ENCODE measurements at places on chromosomes 2 and 18.

DNA sequence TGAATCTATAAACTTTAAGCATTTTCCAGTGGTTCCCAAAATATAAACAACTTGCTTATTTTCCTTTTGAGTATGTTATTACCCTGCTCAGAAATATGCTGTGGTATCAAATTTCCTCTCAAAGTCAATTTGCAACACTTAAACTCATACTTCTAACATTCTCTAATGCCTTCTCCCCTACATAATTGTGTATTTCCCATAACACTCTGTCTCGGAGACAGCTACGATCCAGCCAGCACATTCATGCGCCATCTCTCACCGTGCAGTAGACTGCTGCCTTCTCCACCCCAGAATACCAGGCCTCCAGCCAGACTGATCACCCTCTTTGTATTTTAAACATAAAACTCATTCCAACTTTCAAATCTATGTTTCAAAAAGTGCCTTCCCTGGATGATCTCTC is 41.8 kb downstream of the TIMM21 start:
- DNase-seq, result peak; percentile 46

- peak; percentile 73 for DNase-seq
These were observed 7.5 kb downstream of the ACYP2 start for GRCh38 chr2:54122939-54123338.

DNA sequence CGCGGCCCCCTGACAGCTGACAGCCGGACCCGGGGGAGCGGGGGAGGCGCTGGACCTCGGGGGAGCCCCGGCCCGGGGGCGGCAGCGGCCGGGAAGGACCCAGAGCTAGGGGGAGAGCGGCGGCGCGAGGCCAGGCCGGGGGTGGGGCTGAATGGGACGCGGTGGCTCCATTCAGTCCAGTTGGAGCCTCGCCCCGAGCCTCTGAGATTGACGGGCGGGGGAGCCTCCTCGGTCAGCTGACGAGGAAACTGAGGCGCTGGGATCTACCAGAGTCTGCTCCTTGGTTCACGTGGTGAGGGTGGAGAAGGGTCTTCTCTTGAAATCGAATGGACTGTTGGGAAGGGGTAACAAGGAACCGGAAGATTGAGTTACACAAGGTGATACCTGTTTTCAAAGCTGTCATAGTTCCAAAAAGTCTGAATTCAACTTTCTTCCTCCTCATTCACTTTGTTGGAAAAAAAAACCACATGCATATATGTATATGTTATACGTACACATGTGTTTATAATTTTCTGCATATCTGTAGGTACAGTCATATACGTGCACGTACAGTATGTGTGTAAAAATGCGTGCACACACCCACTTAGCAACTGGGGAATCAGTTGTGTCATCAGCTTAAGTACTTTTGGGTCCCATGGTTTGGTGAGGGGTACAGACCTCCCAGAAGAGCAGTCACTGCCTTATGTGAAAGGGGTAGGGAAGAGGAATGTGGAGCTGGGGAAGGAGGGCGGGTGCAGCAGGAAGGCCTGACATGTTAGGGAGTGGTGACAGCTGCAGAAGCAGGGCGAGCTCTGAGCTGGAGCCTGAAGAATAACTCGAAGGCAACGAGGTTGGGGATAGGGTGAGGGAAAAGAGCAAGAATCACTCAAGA is 628 bp downstream of the PPP1R7 start:
- DNase-seq, result no peak

GRCh38 chr2:233165895-233166661 is 85.4 kb upstream of the ATG16L1 start:
- DNase-seq, result peak; percentile 15

- no peak for DNase-seq
These were observed 21.6 kb downstream of the MBOAT2 start for GRCh38 chr2:8981876-8982275.

DNA sequence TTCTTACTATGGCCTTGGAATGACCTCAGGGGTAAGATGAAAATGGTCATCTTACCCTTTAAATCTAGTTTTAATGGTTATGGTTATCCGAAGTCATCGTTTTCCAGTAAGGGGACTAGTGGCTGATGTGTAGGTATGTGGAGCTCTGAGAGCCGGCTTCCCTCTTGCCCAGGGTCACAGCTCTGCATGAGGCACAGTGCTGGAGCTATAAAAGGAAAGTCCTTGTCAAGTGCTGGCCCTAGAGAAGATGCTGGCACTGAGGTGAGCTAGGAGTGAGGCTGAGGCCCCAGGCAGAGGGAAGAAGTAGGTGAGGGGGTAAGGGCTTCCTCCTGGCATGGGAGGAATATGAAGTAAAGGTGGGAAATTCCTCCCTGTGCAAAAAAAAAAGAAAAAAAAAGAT is 35.0 kb downstream of the SMARCAL1 start:
- DNase-seq, result no peak

DNA sequence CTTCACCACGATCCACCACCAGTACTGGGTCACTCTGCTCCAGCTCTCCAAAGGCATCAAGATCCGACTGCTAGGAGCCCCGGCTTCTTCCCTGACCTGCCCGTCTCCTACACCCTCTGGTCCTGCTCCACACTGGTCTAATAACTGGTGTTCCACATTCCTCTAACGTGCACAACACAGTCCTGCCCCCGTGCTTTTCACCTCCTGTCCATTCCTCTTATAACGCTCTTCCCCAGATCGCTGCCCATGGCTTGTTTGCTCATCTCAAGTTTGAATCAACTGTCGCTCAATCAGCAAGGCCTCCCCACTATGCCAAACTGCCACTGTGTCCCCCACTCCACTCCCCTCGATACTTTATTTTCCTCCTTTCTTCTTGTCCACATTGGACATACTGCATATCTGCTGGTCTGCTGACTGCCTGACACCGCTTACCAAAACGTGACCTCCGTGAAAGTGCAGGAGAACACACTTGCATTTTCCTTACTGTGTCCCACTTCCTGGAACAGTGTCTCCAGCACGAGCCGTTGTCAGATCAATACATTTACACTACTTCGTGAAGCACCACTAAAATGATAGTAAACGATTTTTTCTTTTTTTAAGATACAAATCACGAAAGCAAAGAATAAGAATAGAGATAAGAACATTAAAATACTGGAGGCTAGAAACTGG is 6.5 kb downstream of the HDLBP start:
- DNase-seq, result no peak

GRCh38 chr18:26468931-26469340 is 79.4 kb downstream of the KCTD1 start:
- no peak for DNase-seq

DNA sequence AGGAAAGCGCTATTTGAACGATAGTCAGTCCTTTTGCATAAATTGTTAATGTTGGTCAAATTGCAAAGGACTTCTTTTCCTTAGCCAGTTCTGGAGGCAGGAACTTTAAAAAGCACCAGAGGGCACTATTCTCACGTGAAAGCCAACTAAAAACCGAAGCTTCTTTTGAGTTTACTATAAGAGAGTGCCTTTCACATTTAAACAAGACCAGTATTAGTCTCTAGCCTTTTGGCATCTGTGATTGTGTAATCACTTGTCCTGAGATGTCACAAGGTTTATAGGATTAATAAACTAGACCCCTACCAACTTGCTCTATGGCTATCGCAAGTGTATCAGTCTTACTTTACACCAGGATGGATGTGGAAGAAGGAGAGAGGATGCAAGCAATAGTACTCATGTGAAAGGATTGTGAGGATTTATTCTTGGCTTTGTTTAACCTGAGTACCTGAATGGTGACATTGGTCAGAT is 14.4 kb upstream of the STAT4 start:
- peak; percentile 72 for DNase-seq

DNA sequence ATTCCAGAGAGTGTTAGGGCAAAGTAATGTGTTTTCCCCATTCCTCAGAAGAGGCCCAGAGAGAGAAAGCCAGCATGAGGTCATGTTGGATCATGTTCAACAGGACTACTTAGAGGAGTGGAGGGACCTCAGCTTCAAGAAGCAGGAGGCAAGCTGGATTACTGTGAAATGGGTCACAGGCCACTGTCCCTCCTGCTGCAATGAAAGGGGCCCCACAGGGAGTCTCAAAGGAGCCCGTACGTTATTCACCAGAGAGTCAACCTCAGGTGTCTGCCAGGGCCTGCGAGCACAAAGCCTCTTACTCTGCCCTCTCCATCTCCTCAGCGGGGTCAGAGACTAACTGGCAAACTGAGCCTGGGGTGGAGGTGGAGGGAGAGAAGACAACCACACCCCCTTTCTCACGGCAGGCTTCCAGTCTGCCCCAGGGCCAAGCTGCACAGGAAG is 27.2 kb upstream of the ACYP2 start:
- DNase-seq, result peak; percentile 38

DNA sequence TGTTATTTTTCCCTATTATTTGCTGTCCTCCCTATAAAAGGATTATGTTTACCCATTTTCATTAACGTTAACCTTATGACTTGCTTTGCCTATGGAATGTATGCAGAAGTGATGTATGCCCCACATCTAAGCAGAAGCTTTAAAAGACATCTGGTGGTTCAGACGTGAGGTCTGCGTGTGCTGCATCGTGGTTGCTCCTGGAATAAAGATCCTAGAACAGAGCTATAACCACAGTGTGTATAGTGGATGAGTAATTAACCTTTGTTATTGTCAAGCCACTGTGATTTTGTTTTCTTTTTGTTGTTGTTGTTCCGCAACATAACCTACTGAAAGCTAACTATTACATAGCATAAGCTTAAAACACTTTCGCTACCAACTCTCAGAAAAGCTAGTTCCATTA is 20.9 kb upstream of the CFAP36 start:
- DNase-seq, result no peak

DNA sequence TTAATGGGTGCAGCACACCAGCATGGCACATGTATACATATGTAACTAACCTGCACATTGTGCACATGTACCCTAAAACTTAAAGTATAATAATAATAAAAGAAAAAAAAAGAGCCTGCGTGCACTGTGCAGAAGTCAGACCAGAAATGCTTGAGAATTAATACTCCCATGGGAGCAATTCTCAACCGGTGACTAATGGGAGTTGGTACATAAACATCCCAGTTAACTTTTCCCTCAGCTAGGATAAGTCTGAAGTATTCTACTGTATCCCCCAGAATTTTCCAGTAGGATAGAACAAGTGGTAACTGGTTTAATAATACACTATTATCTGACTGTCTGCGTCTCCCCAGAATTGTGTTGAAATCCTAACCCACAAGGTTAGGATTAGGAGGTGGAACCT is 113.6 kb upstream of the COL5A2 start:
- peak; percentile 87 for DNase-seq

DNA sequence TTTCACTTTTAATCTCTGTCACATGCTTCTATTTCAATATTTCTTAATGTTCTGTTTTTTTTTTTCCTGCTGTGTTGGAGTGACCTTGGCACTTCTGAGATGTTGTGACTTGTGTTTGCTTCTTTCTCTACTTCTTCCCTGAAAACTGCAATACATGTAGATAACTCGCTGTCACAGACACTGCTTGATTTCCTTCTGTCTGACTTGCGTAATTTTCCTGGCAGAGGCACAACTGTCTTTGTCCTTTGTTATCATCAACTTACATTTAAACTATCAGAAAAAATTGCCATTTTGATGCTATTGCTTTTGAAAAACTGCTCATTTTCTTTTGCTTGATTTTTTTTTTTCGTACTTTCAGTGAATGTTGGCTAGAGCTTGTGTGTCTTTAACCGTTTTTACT is 69.0 kb downstream of the BABAM2 start:
- DNase-seq, result peak; percentile 63

- no peak for DNase-seq
These were observed 166.4 kb upstream of the HAAO start for GRCh38 chr2:42958741-42959233.

DNA sequence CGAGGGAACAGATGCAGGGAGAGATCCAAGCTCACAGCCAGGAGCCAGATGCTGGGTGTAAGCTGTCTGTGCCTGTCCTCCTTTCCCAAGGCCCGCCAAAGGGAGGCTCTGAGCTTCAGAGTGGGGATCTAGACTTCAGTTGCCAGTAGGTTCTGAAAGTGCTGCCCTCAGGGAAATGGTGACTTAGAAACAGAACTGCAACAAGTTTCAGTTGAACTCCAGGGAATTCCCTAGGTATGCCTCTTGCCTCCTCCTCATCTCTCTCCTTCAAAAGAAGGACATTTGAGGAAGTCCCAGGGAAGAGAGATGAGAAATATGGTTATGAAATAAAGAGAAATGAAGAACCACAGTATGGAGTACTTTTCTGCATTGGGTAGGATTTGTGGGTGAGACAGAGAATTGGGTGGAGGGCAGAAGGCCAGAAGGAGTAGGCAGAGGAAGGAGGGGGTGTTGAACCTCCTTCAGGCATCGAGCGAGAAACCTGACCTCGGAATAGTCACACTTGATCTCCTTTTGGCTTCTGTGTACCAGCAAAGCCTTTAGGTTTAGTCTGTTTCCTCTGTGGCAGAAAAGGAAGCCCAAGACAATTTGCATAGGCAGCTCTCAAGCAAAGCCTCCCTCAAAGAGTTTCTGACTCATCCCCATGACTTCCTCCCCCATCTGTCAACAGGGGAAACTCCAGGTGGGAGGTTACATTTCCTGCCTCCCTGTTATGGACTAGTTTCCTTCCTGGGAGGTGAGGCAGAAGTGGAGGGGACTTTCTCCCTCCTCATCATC is 45.7 kb downstream of the QPCT start:
- peak; percentile 66 for DNase-seq

GRCh38 chr2:287471-287885 is 413 bp downstream of the ALKAL2 start:
- peak; percentile 25 for DNase-seq

GRCh38 chr2:237909075-237909695 is 49.8 kb downstream of the RAMP1 start:
- no peak for DNase-seq

- DNase-seq, result no peak
These were observed 17.2 kb upstream of the STPG4 start for GRCh38 chr2:47172156-47172921.

DNA sequence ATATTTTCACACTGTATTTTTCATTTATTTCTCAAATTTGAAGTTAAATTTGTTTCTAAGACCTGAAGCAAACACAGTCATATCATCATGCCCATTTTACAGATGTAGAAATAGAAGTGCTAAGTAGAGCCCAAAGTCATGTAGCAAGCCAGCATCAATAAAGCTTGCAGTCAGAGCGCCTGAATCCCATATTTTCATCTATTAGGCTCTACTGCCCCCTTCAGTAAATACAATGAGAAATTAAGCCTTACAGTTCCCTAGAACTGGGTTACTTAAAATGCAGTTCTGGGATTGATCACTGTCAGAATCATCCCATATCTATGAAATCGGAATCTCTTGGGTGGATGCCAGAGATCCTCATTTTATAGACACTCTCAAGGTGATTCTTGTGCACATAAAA is 419.9 kb downstream of the TGIF1 start:
- DNase-seq, result peak; percentile 63

DNA sequence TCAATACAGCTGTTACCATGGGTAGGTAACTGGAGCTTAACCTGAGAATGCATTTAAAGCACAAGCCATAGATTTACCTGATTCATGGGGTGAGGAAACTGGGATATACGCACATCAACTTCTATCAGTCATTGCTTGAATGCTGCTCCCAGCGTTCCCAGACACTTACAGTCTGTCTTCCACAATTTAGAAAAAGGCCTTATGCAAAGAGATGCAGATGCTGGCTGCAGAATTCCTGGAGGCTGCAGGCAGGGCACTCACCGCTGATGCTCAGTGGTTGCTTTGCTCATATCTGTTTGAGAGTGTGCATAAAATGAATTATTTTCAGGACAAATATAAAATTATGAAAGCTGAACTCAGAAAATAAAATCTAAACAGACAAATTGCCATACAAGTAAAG is 950.7 kb upstream of the PIK3C3 start:
- no peak for DNase-seq

GRCh38 chr2:216695401-216695821 is at the start of gene IGFBP5:
IGFBP5 (minus strand) TSS chr2:216695549; CDS start chr2:216694775, 774 bp downstream.
- DNase-seq, result peak; percentile 71

- DNase-seq, result no peak
These were observed 86.6 kb upstream of the TMEM247 start for GRCh38 chr2:46392561-46393346.

GRCh38 chr2:18149660-18150246 is 271.3 kb downstream of the KCNS3 start:
- DNase-seq, result peak; percentile 58

Data from AG10803 (cell line).